Neural progenitor cell (in vitro differentiated cells): ENCODE measurements at places on chromosomes 13 and 19. TPM values are rescaled to one million over a fixed set of nuclear protein-coding genes. Genes with fewer than 3 reads are reported as not detected.

CRX gene
- total RNA-seq = 0.19 and 0.22 TPM in 2 replicates

C5AR2 gene
- not detected in 2 replicates for total RNA-seq

UPF1 gene
- total RNA-seq = 65.2 and 69.8 TPM in 2 replicates

GALP gene
- 0.71 and 1.8 TPM in 2 replicates for total RNA-seq

POLR2I gene
- total RNA-seq = 44.0 and 67.1 TPM in 2 replicates

ZNF579 gene
- total RNA-seq = 2.1 and 15.2 TPM in 2 replicates

BEST2 gene
- total RNA-seq = not detected in 2 replicates

ATP4B gene
- total RNA-seq = not detected in 2 replicates

CPAMD8 gene
- total RNA-seq = 16.3 and 36.8 TPM in 2 replicates

EID2B gene
- total RNA-seq = 10.1 and 11.1 TPM in 2 replicates

SOX1 gene
- total RNA-seq = 3.3 and 4.7 TPM in 2 replicates

ZNF440 gene
- 19.5 and 25.8 TPM in 2 replicates for total RNA-seq

CDX2 gene
- total RNA-seq = not detected in 2 replicates

IFNL1 gene
- total RNA-seq = not detected in 2 replicates

CEACAM4 gene
- not detected in 2 replicates for total RNA-seq

RAB11B gene
- 17.1 and 32.3 TPM in 2 replicates for total RNA-seq

NKPD1 gene
- total RNA-seq = 0.02 and 0.19 TPM in 2 replicates

TMPRSS9 gene
- total RNA-seq = 0.40 TPM in 1 of 2 replicates, not detected in the other

SIGLEC12 gene
- not detected in 2 replicates for total RNA-seq

CGB5 gene
- total RNA-seq = not detected in 2 replicates

ADGRL1 gene
- total RNA-seq = 13.3 and 59.0 TPM in 2 replicates

MED16 gene
- total RNA-seq = 14.4 and 46.9 TPM in 2 replicates

KCNC3 gene
- total RNA-seq = 0.41 and 1.2 TPM in 2 replicates

LYPD3 gene
- total RNA-seq = 0.24 and 0.37 TPM in 2 replicates

NDUFA13 gene
- total RNA-seq = 78.6 and 108 TPM in 2 replicates

ARGLU1 gene
- total RNA-seq = 371 and 467 TPM in 2 replicates

PRTN3 gene
- 0.28 TPM in 1 of 2 replicates, not detected in the other for total RNA-seq

NEK5 gene
- 0.09 and 0.28 TPM in 2 replicates for total RNA-seq

PODNL1 gene
- total RNA-seq = 1.9 TPM in 1 of 2 replicates, not detected in the other

ZNF845 gene
- total RNA-seq = 17.9 and 22.8 TPM in 2 replicates
